ENCODE measurements at places on chromosomes 5 and 9.
A peak's percentile ranks its signal among the peaks of the same experiment; 100 is the strongest.

DNA sequence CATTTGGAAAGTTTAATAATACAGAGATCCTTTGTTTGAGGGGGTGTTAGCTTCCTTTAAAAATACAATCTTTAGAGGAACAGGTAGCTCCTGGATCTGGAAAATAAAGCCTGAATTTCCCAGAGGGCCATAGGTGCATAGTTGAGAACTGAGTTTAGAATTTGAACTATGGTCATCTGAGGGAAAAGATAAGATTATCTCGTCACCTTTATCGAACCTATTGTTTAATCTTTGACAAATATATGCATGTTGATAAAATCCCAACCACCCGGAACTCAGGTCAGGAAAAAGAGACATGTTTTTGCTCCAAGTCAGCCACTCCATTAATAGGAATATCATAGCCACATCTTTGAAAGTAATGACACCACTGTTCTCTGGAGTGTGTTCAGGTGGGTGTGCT is 91.7 kb upstream of the FAM169A start:
- DNase-seq = no peak

DNA sequence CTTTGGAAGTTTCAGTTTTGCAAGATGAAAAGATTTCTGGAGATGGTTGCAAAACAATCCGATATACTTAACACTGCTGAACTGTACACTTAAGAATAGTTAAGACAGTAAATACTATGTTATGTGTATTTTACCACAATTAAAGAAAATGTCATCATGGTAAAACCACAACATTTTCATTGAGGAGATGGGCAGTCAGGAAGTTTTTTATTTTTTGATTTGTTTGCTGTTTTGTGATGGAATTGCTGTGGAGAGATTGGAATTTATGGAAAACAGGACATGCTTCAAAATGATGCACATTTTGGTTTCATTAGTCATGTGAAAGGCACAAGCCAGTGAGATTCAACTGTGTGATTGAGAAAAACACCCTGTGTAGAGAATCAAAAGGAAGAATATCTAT is 90.5 kb upstream of the AGXT2 start:
- DNase-seq = peak; percentile 63

DNA sequence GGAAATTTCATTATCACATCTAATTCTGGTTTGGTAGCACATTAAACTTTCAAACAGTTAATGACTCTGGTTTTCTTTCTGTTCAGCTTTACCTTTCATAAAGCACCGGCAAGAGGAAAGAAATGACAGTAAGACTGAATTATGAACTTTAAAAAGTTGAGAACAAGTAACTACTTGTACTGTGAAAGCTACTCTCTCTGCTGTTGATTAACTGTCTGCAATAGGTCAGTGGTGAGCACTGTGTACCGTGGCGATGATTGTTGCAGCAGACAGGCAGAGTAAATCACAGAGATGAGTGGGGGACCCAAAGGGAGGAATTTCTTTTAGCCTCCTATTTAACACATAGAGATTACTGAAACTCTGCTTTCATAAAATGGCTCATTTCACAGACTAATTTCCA is 74.0 kb upstream of the MEF2C start:
- no peak for DNase-seq

DNA sequence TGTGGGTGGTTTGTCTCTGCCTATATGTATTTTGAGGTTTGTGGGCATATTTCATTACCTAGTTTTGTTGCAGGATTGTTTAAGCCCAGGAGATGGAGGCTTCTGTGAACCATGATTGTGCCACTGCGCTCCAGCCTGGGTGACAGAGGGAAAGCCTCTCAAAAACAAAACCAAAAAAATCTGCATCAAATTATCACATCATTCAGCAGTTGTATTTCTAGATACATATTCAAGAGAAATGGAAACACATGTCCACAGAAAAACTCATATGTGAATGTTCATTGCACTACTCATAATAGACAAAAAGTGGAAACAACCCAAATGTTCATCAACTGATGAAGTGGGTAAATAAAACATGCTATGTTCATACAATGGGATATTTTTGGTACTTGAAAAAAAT is 29.9 kb downstream of the HSPA4 start:
- peak; percentile 10 for DNase-seq

- no peak for DNase-seq
Observed at GRCh38 chr5:163531272-163531671, 25.9 kb downstream of the MAT2B start.

DNA sequence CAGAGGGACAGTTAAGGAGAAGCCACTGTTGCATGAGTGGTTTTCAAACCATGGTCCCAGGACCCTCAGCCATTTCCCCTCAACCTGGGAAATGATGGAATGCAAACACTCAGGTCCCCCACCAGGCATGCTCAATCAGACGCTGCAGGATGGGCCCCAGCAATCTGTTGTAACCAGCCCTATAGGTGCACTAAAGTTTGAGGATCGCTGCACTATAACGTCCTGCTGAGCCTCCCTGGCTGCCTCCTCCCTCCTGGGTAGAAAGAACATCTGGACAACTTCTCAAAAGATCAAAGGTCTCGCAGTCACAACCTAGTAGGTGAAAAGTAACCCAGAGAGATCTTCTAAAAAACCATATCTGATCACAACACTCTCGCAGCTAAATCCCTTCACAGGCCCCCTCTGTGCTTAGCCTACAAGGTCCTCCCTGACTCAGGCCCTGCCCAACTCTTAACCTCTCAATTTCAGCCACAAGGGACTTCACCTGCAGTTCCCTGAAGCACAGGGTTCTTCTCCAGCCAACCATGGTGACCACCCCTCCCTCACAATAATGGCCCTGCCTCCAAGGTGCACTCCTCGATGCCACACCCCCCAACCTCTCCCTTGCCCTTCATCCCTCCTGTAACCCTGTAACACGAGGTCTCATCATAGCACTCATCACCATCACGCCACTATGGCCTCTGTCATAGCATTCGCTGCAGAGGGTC is 3.5 kb downstream of the SHB start:
- no peak for DNase-seq

DNA sequence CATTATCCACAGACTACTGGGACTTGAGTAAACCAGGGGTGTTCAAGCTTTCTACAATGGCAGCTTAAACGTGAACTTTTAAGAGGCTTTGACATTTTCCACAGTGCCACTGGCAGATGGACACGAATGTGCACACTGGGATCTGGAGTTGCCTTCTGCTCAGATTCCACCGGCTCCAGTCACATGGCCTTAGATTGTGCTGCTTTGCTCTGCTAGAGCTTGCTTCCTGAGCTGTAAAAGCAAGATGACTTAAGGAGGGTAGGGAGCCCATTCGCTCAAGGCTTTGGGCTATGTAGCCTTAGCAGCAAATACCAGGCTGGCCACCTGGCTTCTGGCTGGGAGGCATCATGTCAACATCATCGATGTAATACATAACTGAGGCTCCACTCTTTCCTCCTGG is 436.9 kb downstream of the MED10 start:
- DNase-seq = no peak

GRCh38 chr5:116970318-116970717 is 395.7 kb upstream of the SEMA6A start:
- DNase-seq = no peak

GRCh38 chr5:25754895-25755294 is 1110.1 kb upstream of the CDH10 start:
- no peak for DNase-seq
